ENCODE measurements at places on chromosomes 7 and 10.

GRCh38 chr10:86506062-86506461, 15.5 kb downstream of the WAPL start:
- DNase-seq, result no peak

DNA sequence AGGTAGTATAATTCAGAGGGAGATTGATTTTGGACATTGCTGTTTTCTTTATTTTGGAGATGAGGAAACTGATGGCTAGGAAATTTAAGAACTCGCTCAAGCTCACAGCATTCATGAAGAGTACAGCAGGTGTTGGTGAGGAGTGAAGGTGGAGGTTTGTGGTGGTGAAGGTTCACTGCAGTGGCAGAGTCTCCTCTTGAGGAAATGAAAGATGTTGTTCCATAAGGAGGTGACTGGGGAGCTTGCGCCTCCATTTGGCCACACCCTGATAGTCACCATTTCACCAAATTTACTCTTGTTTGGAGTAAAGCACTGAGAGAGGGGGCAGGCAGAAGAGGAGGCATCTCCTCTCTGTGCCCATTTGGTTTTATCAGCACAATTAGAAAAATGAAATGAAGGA, 46.4 kb upstream of the TARP start:
- no peak for DNase-seq

- DNase-seq, result no peak
Observed at GRCh38 chr7:35253460-35253709, 515 bp downstream of the TBX20 start.

- no peak for DNase-seq
Observed at GRCh38 chr7:22823142-22823497, 471 bp upstream of the TOMM7 start.

- DNase-seq, result no peak
Observed at GRCh38 chr7:111174510-111174909, 83.6 kb downstream of the LRRN3 start.

DNA sequence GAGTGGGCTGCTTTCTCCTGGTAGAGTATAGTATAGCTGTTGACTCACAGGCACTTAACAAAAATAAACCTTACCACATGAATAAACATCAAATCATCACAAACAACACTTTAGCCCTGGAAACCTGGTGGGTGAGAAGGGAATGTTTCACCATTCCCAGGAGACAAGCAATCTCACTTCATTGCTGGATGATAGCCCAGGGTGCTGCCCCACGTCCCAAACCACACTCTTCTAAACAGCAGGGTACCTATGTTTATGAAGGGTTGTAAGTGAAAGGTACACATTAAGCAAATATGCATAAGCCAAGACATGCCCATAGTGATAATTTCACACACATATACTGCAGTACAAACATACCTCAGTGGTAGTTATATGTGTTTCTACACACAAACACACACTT, 276.2 kb downstream of the FGFR2 start:
- no peak for DNase-seq

- no peak for DNase-seq
Observed at GRCh38 chr7:15043931-15044330, 141.4 kb upstream of the DGKB start.

DNA sequence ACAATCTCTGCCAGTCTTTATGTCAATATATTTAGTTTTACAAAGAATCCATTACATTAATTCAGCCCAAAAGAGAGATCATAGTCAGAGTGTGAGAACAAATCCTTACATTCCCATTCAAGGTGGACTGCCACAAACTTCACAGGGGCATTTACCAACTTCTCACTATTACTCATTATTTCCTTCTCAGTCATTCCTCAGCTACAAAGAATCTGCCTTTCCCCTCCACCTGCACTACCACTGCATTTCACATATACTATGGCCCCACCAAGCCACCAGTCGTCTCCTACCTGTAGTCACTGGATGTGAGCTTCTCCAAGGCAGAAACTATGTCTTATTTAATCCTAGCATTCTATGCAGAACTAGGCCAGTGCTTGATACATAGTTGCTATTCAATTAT, 94.3 kb downstream of the USP6NL start:
- DNase-seq, result no peak

- peak; percentile 21 for DNase-seq
Observed at GRCh38 chr7:19982841-19983835, 209.7 kb upstream of the TMEM196 start.

GRCh38 chr10:93749218-93749799, 8.4 kb upstream of the LGI1 start:
- DNase-seq, result no peak

Data from activated naive CD4-positive, alpha-beta T cell treated with anti-CD3 and anti-CD28 coated beads, Interleukin-2, amount 10 ng/mL, durations not matched to agents 7 days and 5 days (primary cell).